ENCODE measurements at places on chromosomes 5 and 9.

- DNase-seq: no peak
Measured at GRCh38 chr5:90563108-90563507, 4.5 kb downstream of the ADGRV1 start.

- DNase-seq: no peak
Measured at GRCh38 chr5:171720086-171720485, 65.5 kb upstream of the SMIM23 start.

DNA sequence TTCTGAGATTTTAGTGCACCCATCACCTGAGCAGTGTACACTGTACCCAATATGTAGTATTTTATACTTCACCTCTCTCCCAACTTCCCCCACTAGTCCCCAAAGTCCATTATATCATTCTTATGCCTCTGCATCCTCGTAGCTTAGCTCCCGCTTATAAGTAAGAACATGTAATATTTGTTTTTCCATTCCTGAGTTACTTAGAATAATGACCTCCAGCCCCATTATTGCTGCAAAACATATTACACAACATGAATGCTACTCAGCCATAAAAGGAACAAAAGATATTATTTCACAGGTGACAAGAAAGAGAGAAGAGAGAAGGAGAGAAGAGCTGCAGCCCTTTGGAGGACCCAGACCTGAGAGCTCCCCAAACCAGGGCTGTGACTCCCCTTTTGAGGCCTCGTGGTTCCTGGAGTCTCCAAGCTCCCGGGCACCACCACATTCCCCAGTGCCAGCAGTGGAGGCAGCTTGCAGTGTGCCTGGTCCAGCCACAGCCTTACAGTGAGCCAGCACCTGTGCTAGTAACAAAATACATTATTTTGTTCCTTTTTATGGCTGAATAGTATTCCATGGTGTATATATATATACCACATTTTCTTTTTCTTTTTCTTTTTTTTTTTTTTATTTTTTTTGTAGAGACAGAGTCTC is 194.5 kb upstream of the DAB2 start:
- DNase-seq: no peak

DNA sequence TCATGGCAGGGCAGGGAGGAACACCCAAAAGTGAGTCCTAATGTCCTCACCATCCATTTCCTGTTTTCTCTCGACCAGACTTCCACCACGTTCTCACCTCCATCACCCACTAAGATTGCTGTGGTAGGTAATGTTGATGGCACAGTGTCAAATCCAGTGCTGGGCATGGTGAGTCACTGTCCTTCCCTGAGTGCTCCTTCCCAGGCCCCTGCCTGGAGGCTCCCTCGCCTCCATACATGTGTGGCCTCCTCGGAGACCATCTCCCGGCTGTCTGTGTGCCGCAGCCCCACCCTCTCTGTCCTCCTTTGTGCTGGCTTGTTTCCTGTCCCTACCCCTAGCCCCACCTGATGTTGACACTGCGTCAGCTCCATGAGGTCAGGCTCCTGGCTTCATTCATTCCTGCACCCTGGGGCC is 177.5 kb downstream of the SYK start:
- no peak for DNase-seq

- DNase-seq: no peak
Measured at GRCh38 chr9:93300585-93301081, 116.7 kb downstream of the WNK2 start.

DNA sequence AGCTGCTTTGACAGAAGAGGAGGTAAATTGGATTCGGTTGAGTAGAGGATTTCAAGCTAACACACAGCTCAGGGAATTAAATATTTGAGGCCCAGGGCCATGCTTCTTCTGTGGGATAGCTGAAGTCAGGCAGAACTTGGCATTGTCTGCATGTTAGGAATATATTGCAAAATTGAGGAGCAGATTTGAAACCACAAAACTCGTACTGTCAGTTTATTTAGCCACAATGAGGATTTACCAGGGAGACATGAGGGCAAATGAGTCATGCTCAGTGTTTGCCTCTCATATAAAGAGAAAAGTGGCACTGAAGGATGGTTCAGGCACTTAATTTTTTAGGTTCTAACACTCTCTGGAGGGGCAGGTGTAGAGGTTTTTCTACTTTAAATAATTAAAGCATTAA is 83.0 kb upstream of the PRLR start:
- DNase-seq: no peak

DNA sequence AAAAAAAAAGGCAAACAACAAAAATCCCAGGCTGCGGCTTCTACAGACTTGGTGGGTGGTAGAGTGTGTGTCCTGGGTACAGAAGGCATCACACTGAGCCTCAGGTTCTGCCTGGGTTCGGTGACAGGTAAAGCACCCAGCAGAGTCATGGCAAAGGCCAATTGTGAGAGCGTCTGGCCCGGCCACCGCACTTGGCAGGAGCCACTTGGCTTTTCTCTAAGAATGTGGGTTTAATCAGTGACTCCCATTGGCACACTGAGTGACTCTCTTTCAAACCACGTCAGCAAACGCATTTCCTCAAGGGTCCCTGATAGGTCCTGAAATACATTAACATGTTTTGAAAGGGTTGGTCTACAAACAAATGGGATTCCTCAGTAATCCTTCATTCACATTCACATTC is 17.0 kb downstream of the COL23A1 start:
- DNase-seq: no peak

DNA sequence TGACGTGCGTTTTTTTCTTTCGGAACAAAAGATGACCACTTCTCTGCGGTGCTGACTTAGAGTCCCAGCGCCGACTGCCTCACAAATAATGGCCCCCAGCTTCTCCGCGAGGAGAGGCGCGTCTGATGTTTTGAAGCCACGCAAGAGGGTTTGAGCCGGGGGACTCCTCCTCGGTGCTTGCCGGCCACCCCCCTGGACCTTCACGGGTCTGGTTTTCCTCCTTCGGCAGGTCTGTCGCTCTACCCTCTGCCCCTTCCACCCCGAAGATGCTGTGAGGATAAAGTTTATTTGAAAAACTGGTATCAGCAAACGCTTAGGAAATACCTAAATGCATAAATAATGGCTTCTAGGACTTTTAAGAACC is 584 bp downstream of the USP20 start:
- no peak for DNase-seq

DNA sequence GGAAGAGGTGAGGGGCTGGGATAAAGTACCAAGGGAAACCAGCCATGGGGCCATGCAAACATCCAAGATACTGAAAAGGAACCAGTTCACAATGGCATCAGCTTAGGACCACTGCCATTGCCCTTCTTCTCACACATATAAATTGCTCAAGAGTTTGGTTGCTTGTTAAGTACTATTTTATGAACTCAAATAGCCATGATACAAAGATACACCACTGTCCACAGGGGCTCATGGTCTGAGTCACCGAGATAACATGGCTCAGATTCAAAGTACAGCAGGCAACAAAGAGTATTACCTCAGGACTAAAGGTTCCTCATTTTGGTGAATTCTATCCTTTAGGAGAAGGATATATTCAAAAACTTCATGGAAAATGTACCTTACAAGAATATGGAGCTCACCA is 55.6 kb downstream of the FANCC start:
- no peak for DNase-seq

DNA sequence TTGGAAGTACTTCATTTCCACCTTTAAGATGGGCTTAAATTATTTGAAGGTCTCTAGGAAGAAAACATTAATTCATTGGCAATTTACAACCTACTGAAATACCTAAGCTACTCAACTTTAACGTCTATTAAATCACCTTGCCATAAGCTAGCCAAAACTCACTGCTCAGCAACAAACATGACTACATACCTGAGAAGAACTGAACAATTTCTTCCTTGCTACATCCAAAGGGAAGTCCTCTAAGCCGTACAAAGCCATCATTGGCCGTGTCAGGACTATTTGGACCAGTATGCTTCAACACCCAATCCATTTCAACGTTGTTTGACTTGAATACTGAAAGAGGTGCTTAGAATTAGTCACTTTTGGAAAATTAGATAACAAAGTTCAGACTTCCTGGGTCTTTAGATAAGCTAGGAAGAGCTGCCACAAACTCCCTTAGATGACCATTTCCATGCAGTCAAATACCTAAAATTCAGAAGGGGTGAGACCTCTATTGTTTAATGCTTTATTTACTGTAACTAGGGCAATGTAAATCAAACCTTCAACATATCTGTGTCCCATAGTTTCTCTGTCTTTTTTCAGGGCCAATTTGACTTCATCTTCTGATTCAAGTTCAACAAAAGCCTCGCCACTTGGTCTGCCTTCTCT is 2.6 kb downstream of the HNRNPH1 start:
- DNase-seq: no peak

GRCh38 chr5:147893820-147894219 is 12.5 kb downstream of the C5orf46 start:
- DNase-seq: no peak

DNA sequence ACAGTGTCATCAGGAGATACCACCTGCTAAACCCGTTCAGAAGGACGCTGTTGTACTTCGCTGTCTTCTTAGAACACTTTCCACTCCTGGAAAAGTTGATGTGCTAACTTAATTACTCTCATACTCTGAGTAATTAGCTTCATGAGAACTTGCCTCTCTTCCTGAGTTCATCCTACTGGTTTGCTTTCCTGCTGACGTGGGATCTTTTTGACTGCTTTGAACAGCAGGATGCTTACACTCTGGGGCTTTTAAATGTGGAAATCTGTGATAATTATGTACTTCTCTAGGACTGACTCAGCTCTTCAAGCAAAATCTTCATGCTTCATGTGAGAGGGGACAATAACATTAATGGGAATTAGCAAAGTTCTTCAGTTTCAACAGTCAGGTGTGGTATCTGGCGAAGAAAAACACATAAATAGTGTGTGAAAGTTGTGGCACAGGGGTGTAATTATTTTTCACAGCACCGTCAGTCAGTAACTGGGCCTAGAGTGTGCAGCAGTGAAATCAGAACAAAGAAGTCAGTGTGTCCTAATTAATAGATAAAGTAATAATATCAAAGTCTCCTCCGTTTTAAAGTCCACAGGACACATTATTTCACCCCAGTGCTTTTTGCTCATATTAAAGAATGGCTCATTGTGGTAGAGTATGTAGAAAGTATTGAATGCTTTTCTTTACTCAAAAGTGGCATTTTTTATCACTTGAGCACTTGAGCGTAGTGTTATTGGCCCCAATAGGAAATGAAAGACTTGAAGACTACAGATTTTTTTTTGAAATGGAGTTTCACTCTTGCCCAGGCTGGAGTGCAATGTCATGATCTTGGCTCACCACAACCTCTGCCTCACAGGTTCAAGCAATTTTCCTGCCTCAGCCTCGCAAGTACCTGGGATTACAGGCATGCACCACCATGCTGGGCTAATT is 140.9 kb upstream of the DMRT1 start:
- no peak for DNase-seq

GRCh38 chr5:59617186-59617771 is 276.2 kb downstream of the PDE4D start:
- no peak for DNase-seq

- no peak for DNase-seq
Measured at GRCh38 chr5:5967373-5967772, 411.0 kb downstream of the MED10 start.

DNA sequence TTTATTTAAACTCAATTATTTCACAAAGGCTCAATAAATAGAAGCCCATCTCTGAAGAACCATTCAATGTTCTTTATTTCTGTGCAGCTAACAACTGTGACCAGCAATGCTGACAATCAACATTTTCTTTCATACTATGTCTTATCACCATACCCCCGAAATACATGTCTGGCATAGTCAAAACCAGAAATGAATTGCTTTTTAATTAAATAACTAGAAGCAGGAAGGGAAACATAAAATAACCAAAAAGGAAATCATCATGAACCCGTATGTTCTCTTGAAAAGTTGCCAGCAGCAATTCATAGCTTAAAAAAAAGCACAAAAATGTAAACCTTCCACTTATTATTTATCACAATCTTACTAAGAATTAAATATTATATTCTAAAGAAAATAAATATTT is 212.4 kb downstream of the TMEM232 start:
- no peak for DNase-seq

DNA sequence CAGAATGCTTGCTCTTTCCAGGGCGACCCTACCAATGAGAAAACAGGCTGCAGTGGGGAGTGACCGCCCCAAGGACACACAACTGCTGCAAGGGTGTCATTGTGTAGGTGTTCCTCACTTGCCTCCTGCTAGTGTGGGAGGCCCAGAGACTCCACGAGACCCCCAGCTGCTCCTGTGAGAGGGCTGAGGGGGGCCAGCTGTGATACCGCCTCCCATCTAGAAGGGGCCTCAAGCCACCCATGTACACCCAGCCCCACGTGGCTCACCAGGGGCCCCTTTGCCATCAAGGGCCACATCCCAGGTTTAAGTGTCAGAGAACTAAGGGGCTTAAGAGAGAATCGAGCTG is 1.3 kb upstream of the ASS1 start:
- DNase-seq: no peak

DNA sequence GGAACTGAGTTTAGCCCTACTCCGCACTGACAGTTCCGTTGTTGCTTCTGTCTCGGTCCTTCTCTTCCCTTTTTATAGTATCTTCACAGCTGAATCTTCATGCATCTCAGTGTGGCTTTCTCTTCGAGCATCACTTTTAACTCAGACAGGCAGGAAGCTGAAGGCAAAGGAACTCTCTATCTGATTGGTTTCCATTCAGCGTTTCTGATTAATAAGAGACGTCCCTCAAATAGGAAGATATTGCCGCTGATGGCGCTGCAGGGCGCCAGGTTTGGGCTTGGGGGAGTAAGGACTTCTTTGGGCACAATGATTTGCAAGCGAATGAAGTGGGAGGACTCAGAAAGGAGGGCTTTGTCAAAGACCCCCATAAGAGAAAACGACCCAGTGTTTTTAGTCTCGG is at the start of gene CDH9:
CDH9 (minus strand) TSS at position 111 of the 400 bp plus-strand sequence. CDS start 50,253 bp downstream, outside the sequence.
- DNase-seq: no peak

DNA sequence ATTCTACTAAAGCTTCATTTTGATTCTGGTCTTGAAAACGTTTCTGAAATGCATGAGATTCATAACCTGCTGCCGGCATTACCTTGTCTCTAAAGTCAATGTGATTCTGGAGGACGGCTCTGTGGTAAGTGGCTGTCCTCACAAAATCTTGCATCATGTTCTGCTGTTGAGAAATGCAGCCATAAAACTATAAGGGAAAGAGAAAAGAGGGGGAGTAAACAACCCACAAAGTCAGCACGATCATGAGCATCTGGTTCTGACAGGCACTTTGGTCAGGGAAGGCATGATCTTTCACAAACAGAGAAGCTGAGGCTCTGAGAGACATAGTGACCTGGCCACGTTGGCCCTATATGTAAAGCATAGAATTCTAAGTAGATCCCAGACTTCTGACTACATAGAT is 168.9 kb upstream of the PUM3 start:
- no peak for DNase-seq

DNA sequence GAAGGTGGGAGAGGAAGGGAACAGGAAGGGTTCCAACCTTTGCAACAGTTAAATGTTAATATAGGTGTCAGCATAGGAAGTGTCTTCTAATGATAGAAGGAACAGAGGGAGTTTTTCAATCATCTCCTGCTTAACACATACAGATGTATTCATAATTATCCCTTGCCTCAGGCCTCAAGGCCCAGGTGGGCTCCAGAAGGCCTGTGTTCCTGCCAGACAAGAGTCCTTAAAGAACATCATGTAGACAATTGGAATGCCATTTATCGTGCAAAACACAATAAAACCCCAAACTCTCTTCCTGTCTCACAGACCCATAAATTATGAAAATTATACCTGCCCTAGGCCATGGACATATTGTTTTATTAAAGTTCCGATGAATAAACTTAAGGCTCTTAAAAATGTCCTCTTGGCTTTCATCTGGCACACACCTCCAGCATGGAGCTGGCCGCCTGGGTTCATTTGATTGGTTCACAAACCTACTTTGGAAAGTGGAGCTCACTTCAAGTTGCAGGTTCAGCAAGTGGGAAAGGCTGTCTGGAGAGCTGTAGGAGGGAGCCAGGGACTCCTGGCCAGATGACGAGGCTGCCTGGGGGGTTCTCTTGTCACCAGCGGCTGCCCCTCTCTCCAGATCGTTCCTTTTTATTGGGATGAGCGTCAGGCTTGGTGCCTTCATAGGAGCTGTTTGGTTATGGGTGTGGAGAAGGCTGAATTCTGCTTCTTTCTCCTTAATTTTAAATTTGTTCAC is 17.5 kb downstream of the SPRY4 start:
- no peak for DNase-seq
